Activated naive CD4-positive, alpha-beta T cell (primary cell): ENCODE measurements at places on chromosomes 16 and 17.
A peak's percentile ranks its signal among the peaks of the same experiment; 100 is the strongest.

DNA sequence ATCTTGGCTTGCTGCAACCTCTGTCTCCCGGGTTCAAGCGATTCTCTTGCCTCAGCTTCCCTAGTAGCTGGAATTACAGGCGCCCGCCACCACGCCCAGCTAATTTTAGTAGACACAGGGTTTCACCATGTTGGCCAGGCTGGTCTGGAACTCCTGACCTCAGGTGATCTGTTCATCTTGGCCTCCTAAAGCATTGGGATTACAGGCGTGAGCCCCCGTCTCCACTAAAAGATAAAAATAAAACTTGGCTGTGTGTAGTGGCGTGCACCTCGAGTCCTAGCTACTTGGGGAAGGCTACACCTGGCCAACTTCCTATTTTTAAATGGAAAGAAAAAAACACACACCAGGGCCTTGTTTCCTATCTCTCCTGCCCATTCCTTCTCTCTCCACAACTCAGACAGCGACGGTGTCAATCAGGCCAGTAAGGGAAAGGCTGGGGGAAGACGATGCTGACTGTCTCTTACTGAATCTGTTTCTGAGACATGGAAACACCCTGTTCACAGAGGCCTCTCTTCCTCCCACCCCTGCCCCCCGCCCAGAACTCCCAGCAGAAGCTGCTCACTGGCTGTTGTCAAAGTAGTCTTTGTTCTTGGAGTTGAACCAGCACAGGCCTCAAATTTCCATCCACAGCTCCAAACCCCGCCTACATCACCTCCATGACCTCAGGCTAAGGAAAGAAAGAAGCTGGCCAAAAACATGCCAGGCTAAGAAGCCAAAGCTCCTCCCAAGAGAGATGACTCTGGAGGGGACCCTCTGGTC, 96.6 kb downstream of the NXN start:
- DNase-seq = no peak

DNA sequence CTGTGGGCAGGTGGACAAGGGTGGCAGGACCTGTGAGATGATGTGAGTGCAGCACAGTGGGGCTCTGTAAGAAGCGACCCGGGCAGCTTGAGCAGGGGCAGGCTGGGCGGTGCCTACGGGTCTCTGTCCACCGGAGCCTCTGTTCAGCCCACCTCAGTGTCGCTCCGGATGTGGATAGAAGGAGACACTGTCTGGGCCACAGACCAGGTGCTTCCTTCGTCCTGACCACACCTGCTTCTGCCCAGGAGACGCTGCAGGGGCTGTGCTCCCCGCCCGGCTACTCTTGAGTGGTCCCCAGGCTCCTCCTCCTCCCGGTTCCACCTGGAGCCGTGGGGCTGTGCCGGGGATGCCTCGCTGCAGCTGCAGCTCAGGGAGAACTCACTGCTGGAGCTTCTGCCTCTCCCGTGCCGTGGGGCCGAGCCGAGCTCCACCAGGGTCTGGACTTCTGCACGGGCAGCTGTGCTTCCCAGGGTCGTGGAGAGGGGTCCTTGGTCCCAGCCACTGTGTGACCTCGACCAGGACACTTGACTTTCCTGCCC, 21.5 kb downstream of the METRNL start:
- DNase-seq = no peak

GRCh38 chr16:67857547-67858233, 10.2 kb upstream of the CENPT start:
- no peak for DNase-seq

GRCh38 chr16:77302674-77303073, 103.5 kb downstream of the SYCE1L start:
- no peak for DNase-seq

DNA sequence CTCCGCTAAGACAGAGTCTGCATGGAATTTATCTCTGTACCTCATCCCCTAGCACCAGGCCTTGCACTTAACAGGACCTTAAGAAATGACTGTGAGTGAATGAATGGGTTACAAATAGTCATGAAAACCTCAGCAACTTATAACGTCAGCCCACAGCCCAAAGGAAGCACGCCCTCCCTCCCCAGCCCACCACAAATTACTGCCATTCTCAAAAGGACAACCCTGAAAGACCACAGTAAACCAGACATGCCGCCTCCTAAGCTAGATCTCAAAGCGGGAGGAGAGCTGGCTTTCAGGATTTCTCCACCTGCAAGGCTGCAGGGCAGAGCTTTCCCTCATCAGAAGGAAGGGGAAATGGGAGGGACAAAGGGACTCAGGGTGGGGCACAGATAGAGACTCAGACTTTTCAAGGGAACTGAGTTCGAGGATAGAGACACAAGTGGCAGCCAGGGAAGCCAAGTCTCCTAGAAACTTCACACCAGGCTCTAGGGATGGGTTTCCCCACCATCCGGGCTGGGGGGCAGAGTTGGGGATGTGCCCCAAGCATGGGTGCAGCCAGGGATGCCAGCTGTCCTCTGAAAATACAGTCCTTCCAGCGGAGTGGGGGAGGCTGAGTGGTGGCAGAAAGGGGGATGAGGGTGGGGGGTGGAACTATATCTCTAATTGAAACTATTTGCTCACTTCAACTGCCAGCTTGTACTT, 56.7 kb downstream of the PLXDC1 start:
- no peak for DNase-seq

- no peak for DNase-seq
Measured at GRCh38 chr16:619476-620100, 11.2 kb upstream of the WFIKKN1 start.

DNA sequence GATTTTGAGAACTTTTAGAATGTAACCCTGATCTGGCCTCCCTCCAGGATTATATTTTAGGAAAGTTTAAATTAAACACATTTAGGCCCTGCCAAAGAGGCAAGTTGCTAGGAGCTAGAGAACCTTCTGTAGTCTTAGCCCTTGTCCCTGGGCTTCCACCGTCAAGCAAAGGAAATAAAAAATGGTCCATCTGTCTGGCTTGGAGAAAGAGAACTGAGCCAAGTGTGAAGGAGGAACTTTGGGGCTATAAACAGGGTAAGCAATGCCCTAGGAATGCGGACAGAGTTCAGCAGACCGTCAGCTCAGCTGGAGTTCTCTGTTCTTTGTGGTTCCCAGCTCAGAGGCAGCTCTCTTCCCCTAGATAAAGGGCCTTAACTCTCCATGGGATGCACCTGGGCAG, 29.6 kb downstream of the RCVRN start:
- no peak for DNase-seq

DNA sequence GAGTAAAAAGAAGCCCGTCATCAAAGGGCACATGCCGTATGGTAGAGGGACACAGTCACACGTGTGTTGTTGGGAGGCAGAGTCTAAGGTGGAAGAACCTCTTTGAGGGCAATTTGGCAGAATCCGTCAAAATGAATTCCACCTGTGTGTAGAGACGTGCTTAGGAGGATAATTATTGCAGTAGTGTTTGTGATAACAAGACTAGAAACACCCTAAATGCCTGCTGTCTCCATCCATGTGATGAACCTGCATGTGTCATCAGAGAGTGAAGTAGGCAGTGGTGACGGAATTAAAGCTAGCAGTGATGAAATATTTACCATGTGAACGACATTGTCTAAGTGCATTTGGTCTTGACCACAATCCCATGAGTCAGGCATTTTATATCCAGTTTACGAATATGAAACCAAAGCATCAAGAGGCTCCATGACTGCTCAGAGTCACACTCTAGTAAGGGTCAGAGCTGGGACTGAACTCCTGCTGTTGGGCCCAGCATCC, 61.3 kb upstream of the ADORA2B start:
- DNase-seq = no peak

DNA sequence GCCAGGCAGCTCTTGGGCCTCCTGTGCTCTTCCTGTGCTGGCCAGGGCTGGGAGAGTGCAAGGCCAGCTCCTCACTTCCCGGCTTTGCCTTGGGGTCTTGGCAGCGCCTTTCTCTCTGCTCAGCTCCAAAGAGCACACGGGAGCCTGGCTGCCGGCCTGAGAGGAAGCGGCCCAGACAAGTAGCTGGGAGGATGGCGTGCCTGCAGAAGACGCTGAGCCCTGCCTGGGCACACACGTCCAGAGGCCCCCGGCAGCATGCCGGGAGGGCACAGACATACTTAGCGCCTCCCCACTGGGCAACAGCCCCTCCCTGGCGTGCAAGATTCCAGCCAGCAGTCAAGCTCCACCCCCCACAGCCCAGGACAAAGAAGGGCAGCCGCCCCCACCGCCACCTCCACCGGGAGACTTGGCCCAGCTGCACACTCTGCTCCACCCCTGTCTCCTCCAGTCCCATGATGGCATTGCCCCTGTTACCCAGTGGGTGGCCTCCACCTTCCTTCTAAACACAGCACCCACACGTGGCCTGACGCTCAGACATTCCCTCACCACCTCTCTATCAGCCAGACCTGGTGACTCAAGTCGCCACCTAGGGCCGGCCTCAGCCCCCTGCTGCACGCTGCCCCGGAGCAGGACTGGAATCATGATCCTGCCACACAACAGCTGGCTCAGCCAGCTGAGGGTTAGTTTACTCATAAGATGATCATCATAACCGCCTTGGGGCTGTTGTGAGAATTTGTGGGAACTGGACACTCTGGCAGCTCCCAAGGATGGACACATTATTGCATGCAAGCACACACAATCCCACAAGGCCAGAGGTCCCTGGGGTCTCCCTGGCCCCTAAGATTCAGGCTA, 12.4 kb downstream of the SGCA start:
- no peak for DNase-seq

DNA sequence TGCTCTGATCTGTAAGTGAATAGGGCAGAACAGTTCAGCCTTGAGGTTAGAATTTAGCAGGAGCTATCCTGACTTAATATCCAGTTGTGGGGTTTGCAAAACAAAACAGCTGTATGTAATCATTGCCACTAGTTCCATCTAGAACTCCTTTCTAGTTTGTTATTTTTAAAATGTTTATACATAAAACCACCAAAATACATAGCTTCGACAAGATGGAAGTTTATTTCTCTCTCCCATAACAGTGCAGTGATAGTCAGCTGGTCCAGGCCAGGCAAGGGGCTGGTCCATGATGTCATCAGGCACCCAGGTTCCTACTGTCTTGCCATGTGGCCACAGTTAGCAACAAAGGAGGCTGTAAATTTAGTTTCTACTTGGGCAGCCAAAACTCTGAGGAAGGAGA, 10.5 kb upstream of the PLK1 start:
- DNase-seq = no peak

DNA sequence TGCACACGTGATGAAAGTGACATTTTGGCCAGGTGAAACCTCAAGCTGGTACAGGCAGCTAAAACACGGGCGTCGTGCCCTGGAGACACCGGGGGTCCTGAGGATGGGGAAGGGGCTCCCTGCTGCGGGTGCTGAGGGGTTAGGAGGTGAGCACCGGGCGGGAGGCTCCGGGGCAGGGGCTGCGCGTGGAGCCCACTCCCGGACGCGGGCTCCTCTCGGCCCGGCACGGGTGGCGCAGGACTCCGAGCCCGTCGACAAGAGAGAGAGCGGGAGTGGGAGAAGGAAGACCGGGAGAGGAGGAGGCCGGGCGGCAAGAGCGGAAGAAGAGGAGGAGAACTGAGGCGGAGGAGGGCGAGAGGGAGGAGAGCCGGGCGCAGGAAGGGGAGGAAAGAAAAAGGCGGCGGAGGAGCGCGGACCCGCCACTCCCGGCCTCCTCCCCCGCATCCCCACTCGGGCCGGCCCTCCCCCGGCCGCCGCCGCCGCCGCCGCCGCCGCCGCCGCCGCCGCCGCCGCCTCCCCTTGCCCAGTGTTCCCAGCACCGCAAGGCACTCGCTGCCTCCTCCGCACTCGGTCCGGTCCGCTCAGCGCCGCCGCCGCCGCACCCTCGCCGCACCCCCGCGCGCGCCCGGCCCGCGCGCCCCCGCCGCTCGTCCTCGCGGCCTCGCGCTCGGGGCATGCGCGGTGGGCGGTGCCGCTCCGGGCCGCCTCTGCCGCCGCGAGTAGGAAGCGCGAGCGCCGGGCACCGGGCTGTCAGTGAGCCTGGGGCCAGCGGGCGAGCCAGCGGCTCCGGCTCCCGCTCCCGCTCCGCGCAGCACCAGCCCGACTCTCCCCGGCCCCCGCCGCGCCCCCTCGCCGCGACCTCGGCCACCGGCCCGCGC, at the start of gene PRKCA:
PRKCA (plus strand) TSS at position 750 of the 878 bp plus-strand sequence.
- DNase-seq = peak; percentile 72

- DNase-seq = no peak
Measured at GRCh38 chr17:56424005-56424404, 169.5 kb upstream of the NOG start.

DNA sequence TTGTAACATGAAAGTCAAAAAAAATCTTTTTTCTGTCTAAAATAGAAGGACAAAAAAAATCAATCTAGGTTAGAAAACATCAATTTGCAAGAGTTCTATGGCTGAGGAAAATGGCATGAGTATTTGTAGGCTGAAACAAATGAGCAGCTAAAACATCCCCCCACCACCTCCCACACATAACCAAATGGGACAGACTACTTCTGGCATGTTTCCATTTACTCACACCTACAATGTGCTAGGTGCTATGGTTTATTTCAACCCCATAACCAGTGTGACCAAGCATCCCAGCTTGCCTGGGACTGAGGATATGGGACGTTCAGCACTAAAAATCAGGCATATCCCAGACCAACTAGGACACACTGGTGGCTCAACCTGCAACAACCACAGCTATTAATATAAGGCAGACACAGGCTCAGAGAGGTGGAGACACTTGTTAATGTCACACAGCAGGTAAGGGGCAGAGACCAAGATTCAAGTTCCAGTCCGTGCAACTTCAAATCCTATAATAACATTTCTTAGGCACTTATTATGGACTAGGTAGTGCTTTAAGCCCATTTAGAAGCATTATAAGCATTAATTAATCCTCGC, 96.0 kb downstream of the XYLT1 start:
- DNase-seq = no peak

DNA sequence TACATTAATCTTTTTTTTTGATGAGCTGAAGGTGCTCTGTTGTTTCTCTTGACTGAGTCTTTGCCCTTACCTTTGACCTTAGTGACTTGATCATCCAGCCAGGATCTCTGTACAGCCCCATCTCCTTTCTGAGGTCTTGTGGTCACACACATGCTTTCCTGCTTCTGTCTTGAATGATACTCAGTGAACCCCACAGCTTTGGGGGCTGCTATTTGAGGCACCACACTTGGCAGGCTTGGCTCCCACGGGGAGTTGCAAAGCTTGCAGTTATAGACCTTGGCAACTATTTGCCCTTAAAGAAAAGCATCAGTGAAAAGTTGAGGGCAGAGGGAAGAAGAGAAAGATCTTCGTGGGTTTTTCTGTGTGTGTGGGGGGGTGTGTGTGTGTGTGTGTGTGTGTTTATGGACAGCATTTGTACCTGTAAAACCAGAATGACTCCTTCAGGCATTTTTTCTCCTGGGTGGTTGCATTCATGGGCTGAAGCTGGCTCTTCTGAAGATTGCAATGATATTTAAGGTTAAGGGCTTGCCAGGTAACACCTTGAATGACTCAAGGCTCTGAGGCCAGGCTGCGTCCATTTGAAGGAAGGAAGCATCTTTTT, 101.6 kb downstream of the MSI2 start:
- no peak for DNase-seq

DNA sequence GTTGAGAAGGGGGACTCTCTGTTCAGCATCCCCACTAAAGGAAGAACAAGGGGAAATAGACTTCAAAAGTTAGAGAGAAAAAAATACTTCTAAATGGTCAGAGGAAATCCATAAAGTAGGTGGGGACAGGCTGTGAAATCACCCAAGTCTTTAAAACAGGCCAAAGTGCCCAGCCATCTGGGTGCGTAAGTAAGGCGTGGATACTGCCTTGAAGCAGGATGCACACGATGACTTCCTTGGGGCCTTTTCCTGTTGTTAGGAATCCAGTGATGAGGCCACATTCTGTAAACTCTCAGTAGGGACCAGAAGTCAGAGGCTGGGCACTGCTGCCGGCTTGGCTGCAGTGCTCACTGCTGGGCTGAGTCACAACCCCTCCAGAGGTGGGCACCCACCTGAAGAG, 9.2 kb downstream of the AXIN2 start:
- no peak for DNase-seq
